SW480 (cell line): ENCODE measurements at places on chromosomes 2 and 18.
A peak's percentile ranks its signal among the peaks of the same experiment; 100 is the strongest.

GRCh38 chr18:45723567-45724355 is at the start of gene SLC14A1:
Gene SLC14A1 (plus strand): TSS chr18:45724181. CDS start chr18:45730321, 6,140 bp downstream.
- DNase-seq, result no peak

GRCh38 chr2:196927376-196928225 is 1.1 kb upstream of the PGAP1 start:
- peak; percentile 11 for DNase-seq

DNA sequence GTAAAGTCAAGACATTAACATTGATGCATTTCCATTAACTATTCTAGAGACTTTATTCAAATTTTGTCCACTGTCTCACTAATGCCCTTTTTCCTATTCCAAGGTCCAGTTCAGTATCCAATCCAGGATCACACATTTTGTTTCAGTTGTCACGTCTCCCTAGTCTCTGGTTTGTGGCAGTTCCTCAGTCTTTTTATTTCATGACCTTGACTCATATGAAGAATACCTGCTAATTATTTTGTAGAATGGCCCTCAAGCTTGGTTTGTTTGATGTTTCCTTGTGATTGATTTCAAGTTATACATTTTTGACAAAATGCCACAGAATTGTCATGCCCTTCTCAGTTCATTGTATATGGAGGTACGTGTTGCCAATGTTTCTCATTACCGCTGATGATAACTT is 145.2 kb downstream of the FHOD3 start:
- no peak for DNase-seq

DNA sequence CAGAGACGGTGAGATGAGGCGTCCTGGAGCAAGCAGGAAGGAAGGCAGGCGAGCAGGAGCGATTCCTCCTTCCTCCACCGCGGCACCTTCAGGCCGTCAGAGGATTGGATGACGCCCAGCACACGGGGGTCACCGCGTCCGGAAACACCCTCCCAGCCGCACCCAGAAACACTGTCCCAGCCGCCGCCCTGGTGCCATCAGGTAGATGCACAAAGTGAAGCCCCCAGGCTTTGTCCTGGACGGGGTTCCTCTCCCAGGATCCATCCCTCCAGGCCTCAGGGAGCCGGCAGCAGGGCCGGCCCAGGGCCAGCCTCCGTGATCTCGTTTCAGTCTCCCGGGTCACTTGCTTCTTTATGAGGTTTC is 31.5 kb downstream of the RTP5 start:
- no peak for DNase-seq

DNA sequence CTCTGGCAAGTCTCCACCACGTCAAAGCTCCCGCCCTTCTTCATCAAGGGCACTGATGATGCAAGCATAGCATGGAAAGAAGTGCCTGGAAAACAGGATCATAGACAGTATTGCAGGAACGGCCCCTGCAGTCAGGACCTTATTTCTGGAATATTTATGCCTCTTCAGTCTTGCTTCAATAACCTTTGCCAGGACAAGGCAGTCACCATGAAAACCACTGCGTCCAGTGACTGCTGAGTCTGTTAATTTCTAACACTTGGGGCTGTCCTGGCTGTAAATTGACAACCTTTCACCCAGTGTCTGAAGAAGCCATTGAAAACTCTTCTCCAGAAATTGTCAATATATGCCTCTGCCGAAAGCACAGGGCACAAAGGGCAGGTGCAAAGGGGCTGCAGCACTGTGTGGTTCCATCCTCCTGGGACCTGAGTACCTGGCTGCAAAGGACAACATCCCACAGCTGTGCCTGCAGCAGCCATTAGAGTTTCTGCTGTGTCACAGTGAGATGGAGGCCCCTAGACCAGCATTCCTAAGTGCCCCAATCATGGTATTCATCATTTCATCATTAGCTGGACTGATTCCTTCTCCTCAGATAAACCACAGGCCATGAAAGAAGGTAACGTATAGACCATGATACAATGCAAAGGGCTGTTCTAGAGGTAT is 819.6 kb downstream of the RNF144A start:
- DNase-seq, result no peak

DNA sequence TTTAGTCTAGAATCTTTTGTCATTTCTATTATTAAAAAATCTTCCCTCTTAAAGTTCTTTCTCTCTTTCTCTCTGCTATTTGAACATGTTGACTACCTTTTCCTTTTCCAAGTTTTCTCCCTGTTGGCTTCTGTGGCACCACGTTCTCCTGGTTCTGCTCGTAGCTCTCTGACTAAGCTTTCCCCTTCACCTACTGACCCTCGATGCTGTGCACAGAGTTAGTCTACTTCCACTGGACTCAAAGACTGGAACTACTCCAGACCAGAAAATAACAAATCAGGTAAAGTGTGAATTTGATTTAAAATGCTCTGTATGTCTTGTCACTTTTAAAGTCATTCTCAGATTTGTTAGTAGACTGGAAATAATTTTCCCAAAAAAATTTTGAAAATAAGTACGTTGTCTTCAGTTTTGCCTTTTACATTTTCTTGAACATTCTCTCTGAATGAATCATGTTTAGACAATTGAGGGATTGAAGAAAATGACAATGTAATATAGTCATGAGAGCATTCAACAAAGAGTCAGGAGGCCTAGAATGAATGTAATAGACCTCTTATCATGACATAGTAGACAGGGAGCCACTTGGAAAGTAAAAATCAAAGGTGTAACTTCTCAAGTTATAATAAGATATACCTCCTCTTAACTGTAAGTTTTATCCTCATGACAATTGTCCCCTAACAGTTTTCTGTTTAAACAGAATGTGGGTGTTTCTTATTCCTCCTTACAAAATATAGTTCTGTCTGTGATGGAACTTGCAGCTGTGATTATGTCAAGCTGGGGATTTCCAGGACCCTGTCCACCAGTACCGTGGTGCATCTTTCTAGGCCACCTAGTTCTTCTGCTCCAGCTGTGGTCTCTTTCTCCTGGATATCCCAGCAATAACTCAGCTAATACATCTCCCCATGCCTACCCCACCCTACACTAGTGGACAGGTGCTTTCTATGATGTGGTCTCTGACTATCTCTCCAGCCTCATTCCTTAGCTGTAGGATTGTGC is 25.5 kb downstream of the ITPRID2 start:
- no peak for DNase-seq

DNA sequence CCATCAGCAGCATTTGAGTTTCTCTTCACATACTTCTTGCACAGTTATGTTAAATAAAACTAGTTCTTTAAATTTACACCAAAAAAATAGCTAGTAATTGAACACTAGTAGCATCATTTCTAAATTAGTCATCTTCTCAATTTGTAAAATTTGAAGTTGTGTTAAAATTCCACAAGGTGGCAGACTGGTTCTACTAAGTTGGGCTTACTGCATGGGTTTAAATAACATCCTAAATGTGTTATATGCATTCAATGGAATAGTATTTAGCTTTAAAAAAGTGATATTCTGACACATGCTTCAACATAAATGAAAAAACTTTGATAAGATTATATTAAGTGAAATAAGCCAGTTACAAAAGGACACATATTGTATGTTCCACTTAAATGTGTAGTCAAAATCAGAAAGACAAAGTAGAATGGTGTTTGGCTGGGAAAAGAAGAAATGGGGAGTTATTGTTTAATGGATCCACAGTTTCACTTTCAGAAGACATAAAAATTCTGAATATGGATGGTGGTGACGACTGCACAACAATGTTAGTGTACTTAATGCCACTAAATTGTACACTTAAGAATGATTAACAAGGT is 28.7 kb upstream of the RPRD1A start:
- peak; percentile 51 for DNase-seq

DNA sequence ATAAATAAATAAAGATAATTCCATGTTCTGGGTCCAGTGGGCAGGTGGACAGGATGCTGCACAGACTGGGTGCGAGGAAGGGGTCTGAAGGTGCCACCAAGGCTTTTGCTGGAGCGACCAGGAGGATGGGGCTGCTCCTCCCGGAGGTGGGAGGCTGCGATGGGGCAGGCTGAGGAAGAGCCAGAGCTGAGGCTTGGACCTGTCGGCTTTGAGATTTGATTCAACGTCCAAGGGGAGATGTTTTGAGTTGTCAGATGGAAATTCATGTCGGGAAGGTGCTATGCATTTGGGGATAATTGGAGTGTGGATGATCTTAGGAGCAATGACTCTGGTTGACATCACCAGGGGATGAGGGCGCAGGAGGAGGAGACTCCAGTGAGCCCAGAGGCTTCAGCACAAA is 11.7 kb downstream of the ALLC start:
- no peak for DNase-seq

GRCh38 chr2:2765176-2765800 is 434.2 kb upstream of the MYT1L start:
- DNase-seq, result no peak

- DNase-seq, result no peak
Observed at GRCh38 chr2:137964859-137965459, 686 bp downstream of the HNMT start.

GRCh38 chr2:9410108-9410507 is 13.2 kb downstream of the ITGB1BP1 start:
- no peak for DNase-seq

- DNase-seq, result no peak
Observed at GRCh38 chr2:72136933-72137497, 10.6 kb downstream of the CYP26B1 start.

- DNase-seq, result no peak
Observed at GRCh38 chr18:62912885-62913284, 197.5 kb downstream of the PHLPP1 start.

- no peak for DNase-seq
Observed at GRCh38 chr2:46580416-46580815, 101.1 kb downstream of the TMEM247 start.

GRCh38 chr2:109178968-109179367 is 50.0 kb downstream of the SH3RF3 start:
- no peak for DNase-seq

DNA sequence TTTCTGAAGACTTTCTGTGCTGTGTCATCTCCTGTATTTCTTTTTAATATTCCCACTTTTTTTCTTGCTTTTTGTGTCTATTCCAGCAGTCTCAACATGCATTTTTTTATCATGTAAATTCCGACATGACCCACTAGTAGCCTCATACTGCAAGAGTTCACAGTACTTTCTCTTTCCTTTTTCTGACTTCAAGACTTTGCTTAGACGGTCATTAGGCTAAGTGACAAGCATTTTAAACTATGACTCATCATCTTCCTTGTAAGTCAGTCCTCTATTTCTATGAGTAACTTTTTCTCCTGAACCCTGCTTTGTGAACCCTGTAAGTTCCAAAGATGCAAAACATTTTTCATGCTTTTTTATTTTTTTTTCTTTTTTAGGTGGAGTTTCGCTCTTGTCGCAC is 381.2 kb downstream of the TXNL1 start:
- no peak for DNase-seq

- DNase-seq, result no peak
Observed at GRCh38 chr2:140667203-140667602, 1463.6 kb downstream of the LRP1B start.

DNA sequence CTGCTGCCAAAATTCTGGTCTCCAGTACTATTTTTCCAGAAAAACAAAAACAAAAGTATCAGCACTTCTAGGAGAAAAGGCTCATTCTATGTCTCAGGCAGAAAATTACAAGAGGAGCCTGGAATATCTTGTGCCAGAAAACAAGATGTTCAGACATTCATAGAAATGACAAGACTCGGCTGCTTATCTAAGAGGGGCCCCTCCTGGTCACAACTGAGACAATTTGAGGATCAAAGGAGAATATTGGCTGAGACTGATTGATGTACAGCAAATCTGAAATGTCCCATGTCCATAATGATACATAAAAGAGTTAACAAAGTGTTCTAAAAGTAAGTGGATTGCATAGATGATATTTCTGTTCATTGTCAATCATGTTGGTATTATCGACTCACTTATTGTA is 2.4 kb upstream of the RPS7 start:
- no peak for DNase-seq

- no peak for DNase-seq
Observed at GRCh38 chr18:67876871-67877270, 360.4 kb upstream of the DSEL start.

DNA sequence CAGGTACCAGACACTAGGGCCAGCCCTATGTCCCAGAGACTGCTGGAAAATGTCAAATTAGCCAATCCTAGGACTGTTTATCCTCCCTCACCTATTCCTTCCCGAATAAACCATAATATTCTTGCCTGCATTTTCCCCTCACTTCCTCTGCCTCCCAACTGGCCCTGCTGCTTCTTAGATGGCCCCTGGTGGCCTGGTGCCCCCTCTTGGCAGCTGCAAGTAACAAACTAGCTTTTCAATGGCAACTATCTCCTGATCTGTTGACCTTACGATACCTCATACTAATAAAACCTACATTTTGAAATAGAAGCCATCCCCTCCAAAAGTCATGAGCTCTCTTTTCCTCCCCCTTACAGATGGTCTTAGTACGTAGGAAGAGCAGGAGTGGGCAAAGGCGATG is 132.0 kb downstream of the ALPK2 start:
- DNase-seq, result peak; percentile 9

DNA sequence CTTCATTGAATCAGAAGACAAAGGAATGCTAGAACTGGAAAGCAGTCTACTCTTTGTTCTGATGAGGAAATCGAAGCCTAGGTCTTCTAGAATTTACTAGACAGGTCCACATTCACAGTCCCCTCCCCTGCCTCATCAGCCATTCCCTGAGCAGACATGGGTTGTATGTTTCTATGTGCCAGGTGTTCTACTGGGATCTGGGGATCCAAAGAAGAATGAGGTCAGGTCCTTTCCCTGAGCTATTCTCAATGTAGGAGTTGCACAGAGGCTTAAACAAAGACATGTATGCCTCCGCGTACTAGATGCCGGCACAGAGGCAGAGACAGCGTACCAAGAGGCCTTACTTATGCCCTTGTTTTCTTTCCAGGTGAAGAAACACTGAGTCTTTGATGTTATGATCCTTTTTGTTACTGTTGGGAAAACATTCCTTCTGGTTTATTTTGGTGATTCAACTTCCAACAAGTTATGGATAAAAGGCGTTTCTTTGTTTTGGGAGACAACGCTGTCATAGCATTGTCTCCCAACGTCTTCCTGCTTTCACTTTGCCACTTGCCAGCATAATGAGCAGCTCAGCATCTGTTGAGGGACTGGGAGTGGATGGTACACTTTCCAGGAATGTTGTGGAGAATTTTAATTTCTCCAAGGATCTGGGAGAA is 174.4 kb downstream of the ALPK2 start:
- DNase-seq, result peak; percentile 9

GRCh38 chr2:174080672-174081121 is 115.5 kb upstream of the SP3 start:
- no peak for DNase-seq

- DNase-seq, result peak; percentile 80
Observed at GRCh38 chr2:46296840-46297545, at the start of gene EPAS1. Gene EPAS1 (plus strand): TSS chr2:46297407. CDS start chr2:46297912, 505 bp downstream.

DNA sequence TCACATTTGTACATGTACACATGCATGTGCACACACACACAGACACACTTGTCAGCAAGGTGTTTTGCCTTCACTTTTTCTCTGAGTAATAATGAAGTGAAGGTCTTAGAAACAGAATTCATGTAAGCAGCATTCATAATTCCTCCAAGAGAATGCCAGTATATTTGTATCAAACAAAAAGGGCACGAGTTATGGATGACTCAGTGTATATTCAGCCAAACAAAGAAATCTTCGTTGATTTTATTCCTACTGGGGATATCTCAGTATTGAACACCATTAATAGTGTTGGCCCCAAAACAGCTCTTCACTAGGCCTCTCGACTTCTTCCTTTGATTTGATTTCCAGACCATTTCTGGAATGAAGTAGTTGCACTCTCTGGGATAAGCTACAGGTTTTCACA is 125.3 kb downstream of the PIK3C3 start:
- DNase-seq, result no peak

- DNase-seq, result no peak
Observed at GRCh38 chr2:170339750-170340692, 162.1 kb downstream of the MYO3B start.

- no peak for DNase-seq
Observed at GRCh38 chr2:61367177-61367576, 103.7 kb downstream of the USP34 start.

- peak; percentile 75 for DNase-seq
Observed at GRCh38 chr2:74690571-74690970, 36.5 kb downstream of the SEMA4F start.
